ENCODE measurements at places on chromosomes 13 and 19. TPM values are rescaled to one million over a fixed set of nuclear protein-coding genes. Genes with fewer than 3 reads are reported as not detected.
A peak's percentile ranks its signal among the peaks of the same experiment; 100 is the strongest.

EID2B gene
- total RNA-seq, result 10.2 TPM

GDF15 gene
- 349 TPM for total RNA-seq

ENOX1 gene
- total RNA-seq, result not detected

SHD gene
- total RNA-seq, result not detected

- peak; percentile 58 for DNase-seq
These were observed 8.1 kb upstream of the SEMA6B start for GRCh38 chr19:4567584-4568071.

- no peak for DNase-seq
These were observed 29.3 kb downstream of the SBNO2 start for GRCh38 chr19:1144741-1145140.

GRCh38 chr13:67438465-67438864, 208.3 kb upstream of the PCDH9 start:
- DNase-seq, result no peak

DNA sequence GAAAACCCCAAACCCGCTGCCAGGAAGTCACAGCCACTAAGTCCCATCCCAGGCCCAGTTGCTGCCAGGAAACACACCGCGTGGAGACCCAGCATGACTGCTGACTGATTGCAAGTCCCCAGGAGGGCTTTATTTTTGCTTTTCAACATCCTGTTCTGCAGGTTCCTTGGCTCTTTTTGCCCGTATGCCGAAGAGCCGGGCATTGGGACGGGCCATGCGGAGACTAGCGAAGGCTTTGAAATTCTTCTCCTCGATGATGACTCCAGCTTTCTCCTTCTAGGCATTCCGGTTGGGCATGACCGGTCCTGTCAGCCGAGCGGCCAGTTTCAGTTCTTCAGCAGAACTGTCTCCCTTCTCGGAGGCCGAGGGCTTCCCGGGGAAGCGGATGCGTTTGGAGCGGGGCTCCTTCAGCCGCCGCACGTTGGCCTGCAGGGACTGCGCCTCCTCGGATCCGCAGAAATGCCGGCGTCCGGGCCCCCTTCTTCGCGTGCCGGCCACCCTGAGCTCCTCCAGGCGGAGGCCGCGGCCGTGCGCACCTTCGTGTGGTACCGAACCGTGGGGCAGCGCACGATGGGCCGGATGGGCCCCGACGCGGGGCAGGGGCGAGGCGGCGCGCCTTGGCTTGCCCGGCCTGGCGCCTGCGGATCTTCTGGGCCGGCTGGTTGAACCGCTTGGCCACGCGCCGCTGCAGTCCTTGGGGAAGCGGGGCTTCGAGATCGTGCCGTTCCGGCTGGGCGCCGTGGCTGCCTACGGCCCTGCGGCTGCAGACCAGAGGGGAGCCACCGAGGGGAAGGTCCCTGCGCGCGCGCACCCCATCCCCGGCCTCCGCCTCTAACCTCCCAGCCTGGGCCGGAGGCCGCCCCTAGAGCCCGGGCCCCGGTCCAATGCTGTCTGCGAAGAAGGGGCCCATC, 15.2 kb downstream of the ZSCAN5C start:
- DNase-seq, result no peak

DNA sequence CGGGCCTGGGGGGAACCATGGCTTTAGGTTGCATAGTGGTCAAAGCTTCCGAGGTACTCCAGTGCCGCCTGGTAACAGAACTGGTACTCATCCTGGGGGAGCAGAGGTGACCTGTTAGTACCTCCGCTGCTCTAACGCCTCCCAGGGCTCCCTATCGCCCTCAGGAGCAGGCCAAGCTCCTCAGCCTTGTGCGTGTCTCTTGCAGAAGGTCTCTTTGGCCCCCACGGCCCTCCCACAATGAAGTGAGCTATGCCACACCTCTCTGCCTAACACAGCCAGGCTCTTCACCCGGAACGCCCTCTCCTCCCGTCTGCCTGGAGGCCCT, 133.9 kb downstream of the PTPRS start:
- DNase-seq, result no peak

GRCh38 chr19:3146677-3147100, 10.9 kb downstream of the GNA15 start:
- no peak for DNase-seq

- no peak for DNase-seq
These were observed 66.0 kb downstream of the TEX26 start for GRCh38 chr13:30998136-30999088.

GRCh38 chr13:28763887-28764286, 45.1 kb upstream of the SLC46A3 start:
- DNase-seq, result no peak

- no peak for DNase-seq
These were observed 7.0 kb downstream of the C2CD4C start for GRCh38 chr19:401866-402511.
